ENCODE measurements at places on chromosomes 2 and 18. TPM values are rescaled to one million over a fixed set of nuclear protein-coding genes. Genes with fewer than 3 reads are reported as not detected.

Gene RTP5
- 13.8 TPM for total RNA-seq

Gene CELF4
- 150 TPM for total RNA-seq

Gene PDCD1
- total RNA-seq: 0.23 TPM

Gene TTN
- total RNA-seq: 2.3 TPM

Gene ABCA12
- 0.23 TPM for total RNA-seq
